ENCODE measurements at places on chromosomes 12 and 14.
A peak's percentile ranks its signal among the peaks of the same experiment; 100 is the strongest.

DNA sequence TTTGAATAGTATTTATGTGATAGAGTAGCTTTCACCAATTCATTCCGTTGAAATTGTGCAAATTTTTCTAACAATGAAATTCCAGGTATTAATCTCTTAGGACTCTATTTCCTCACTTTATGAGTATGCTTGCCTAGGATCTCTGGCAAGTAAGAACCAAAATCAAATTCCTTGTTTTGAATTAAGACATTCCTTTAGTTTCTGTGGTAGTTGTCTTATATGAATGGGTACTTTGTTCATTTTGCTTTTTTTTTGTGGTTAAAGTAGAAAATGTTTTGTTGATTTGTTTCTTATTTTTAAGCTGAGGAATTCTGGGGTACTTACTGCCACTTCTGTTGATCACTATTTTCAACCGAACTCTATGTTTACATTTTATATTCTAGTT, 59.8 kb downstream of the KITLG start:
- DNase-seq, result no peak

GRCh38 chr12:114697741-114698565, 14.0 kb upstream of the TBX3 start:
- DNase-seq, result no peak

DNA sequence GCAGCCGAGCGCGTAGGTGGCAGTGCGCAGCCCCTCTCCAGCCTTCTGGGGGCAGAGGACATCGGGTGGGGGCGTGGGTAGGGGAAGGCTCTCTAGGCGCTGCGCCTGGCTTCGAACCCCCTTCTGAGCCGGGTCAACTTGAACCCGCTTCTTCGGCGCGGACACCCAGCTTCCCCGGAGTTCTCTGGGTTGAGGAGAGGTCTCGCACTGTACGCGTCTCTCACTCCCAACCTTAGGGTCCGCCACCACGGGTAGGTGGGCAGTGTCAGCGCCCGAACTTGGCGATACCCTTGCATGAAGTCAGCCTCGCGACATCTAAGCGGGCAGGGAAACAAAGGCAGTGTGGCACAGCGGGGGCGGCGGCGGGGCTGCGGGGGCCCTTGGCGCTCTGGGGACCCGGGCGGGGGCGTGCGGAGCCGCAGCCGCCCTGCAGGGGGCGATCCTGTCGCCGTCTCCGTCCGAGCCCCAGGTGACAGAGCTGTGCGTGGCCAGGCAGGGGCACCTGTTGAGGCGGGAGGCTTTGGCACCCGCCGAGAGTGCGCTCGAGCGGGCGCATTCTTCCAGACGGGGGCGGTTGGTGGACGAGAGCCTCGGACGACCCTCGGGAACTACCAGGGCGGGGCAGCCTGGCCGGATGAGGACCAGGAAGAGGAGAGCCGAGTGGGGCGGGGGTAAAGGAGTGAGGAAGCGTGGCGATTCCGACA, 1.1 kb downstream of the GALNT16 start:
- DNase-seq, result no peak

DNA sequence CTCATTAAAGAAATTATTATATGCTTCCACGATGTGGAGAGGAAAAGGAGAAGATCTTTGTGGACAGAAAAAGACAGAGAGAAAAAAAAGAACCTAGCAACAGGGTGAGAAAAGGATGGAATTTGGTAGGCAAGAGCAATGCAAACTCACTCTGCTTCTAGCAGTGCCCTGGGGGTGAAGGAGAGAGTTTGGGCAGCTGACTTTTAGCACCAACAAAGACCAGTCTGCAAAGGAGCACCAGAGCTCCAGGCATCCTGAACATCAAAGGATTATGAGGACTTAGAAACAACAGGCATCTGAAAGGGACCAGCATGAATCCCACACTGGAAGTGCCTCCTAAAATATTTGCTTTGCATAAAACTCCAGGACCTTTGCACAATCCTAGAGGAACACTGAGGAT, 32.8 kb upstream of the RERG start:
- DNase-seq, result no peak

GRCh38 chr12:40971911-40972310, 216.2 kb upstream of the PDZRN4 start:
- no peak for DNase-seq

DNA sequence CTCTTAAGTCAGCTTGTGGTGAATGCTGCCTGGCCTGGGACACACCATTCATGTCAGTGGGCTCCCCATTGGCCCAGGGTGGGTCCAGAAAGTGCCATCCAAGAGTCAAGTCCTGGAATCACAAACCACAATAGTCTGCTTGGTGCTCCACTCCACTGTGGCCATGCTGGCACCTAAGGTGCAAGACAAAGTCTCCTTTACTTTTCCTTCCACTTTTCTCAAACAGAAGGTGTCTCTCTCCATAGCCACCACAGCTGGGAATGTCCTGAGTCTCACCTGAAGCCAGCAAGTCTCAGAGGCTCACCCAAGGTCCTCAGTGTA, 9.0 kb downstream of the RDH16 start:
- DNase-seq, result no peak

DNA sequence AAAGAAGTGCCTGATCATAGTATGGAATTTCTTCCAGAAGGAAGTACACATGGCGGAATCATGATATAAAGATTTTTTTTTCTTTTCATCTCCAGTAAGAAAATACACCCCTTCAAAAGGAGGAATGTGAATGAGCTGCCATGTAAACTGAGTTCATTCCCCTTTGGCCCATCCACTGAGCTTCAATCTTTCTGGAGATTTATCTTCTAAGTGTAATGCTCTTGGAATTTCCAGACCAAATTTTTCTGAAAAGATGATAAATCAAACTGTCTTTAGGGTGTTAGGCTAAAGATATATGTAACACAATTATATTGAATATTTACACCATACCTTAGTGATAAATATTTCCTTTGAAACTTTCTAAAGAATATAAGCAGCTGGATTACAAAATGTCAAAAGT, 5.2 kb downstream of the DCN start:
- DNase-seq, result no peak

DNA sequence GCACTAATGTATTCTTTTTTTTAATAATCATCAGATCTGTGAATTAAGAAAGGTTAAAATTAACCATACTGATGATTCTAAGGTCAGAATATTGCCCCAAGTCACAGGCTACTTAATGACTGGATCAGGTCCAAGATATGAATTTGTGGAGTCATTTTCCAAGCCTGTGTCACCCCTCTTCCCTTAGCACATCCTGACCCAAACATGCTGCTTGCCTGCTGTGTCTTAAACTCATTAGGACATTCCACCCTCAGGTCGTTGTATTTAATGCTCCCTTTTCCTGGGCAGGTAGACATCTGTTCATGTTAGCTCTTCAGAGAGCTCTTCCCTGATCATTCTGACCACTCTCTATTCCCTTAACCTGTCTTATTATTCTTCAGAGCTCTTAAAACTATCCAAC, 463.5 kb upstream of the PDE3A start:
- no peak for DNase-seq

DNA sequence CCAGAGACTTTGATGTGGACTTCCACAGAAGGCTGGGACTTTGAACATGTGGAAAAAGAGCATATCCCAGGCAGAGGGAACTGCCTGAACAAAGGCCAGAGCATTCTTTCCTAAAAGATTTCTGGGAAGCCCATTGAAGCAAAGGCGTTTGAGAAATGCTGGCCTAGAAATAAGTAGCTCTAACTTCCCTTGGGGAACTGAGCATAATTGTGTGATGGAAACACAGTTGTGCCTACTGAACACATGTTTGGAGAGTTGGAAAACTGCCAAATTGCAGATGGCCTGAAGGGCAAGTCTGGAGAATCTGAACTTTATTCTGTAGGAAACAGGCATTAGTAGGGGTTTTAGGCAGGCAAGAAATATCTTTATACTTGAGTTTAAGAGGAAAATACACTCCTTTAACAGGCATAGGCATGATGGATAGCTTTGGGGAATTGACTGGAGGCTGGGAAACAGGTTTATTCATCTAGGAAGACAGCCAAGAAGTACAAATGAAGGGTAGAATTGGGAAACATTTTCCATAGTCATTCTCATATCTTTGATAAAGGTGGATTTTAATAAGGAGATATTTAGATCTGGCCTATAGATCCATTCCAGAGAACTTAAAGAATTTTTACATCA, 134.1 kb downstream of the TPH2 start:
- no peak for DNase-seq

DNA sequence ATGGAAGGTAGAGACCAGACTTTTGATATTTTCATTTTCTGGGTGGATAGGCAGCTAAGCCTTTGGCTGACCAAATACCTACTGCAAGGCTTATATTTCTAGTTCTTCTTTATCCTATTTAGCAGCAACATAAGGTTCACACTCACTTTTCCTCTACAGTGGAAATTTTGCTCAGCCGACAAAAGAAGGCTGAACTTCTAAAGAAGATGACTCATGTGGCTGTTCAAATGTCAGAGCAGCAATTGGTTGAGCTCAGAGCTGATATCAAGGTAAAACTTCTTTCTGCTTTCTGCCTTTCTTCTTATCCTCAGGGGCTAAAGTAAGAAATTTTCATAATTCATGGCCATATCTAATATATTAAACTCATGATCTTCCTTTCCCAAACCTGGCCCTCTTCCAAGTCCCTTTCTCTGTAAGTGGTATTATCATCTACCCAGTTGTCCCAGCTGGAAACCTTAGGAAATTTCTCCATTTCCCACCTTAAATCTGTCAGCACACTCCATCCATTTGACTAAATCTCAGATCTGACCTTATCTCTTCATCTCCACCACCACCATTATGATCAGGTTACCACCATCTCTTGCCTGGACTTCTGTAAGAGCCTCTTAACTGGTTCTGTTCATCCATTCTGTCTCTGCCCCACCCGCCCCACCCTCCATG, 19.8 kb upstream of the KCNH3 start:
- no peak for DNase-seq

GRCh38 chr12:95184121-95184520, 33.1 kb downstream of the FGD6 start:
- DNase-seq, result no peak

DNA sequence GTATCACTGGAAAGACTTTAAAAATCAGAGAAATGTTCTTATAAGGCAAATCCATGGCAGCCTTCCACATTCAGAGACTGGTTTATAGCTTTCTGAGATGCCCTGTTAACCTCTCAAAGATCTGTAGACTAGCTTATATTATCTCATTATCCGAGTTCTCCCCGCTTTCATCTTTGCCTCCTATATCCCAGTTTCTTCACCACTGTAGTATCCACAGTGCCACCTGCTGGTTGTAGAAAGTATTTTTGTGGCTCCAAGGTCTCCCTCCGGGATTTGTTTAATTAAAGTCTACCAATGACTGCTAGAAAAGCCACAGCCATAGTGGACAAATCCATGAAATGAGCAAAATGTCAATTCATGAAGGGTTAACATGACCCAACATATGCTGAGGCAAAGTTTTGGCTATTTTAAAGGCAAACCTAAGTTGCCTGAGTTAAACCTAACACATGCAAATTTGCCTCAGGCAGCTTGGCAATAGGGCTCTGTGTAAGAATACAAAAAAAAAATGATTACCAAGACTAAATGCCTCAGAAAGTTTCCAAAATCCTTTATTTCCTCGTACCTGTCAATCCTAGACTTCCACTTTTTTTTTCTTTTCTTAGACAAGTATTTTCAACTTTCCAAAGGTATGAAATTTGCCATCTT, 218.8 kb upstream of the BMP4 start:
- DNase-seq, result no peak

- DNase-seq, result peak; percentile 16
Measured at GRCh38 chr12:45726603-45727300, 2.8 kb upstream of the ARID2 start.
